ENCODE measurements at places on chromosomes 3 and 15. TPM values are rescaled to one million over a fixed set of nuclear protein-coding genes. Genes with fewer than 3 reads are reported as not detected.

Gene SHC4
- total RNA-seq, result 0.21 TPM

Gene NOX5
- 0.03 TPM for total RNA-seq

DNA sequence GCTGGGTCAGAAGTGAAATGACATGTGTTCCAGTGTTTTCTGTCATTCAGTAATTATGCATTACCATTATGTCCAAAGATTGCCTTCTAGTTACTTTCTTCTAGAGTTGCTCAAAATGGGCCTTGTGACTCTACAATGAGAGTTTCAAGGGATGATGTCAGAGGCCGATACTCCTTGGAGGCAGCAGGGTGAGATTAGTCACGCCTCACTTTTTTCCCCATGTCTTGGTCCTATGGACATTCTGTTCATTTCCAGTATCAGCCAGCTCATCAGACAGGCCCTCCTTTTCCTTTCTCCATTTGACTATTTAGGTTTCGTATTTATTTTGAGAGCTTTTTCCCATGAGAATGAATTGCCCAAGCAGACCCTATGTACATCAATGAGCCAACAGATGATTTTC lies 17.5 kb downstream of the VGLL3 start:
- no peaks in the 10 kb centered on the region for H3K27me3 ChIP-seq
- H3K27ac ChIP-seq, result no peak overlapping the region
- H3K4me1 ChIP-seq, result no peaks in the 10 kb centered on the region
- H3K4me3 ChIP-seq, result no peak overlapping the region
- no peak for DNase-seq
- no peaks in the 10 kb centered on the region for H3K36me3 ChIP-seq

Gene PCLAF
- total RNA-seq, result 52.7 TPM

- no peak overlapping the region for H3K4me3 ChIP-seq
- no peaks in the 10 kb centered on the region for H3K27me3 ChIP-seq
- no peaks in the 10 kb centered on the region for H3K36me3 ChIP-seq
- no peaks in the 10 kb centered on the region for H3K4me1 ChIP-seq
- peak; percentile 66 for DNase-seq
Measured at GRCh38 chr3:150495563-150496168, 50.6 kb downstream of the SERP1 start.

DNA sequence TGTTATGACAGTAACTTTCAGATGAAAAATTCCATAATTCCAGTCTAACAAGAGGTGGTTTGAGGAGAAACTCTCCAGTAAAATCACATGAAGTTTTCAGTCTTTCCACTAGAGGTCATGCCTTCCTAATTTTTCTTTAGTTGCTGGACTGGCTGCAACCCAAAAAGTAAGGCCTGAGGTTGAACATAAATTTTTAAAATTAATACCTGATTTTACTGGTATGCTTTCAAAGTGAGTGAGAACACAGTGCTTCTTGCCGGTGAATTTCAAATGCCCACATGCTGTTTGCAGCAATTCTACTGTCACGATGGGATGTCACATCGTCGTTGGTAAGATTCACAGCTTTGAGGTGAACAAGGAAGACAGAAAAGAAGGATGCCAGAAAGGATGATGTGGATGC lies 89.0 kb upstream of the FGF12 start:
- H3K27me3 ChIP-seq, result no peaks in the 10 kb centered on the region
- H3K4me3 ChIP-seq, result no peak overlapping the region
- DNase-seq, result peak; percentile 72
- H3K36me3 ChIP-seq, result no peaks in the 10 kb centered on the region

DNA sequence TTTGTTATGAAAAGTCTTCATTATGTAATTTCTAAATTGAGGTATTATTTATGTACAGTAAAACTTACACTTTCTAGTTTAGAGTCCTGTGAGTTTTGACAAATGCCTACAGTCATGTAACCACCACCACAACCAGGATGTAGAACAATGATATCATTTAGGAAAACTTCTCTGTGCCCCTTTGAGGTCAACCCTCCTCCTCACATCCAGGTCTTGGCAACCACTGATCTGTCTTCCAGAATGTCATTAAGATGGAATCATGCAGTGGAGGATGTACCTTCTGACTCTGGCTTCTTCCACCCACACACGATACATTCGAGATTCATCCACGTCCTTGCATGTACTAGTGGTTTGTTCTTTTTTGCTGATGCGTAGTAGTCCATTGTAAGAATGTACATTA lies 23.2 kb downstream of the MINAR1 start:
- no peak overlapping the region for H3K27ac ChIP-seq
- H3K4me3 ChIP-seq, result no peak overlapping the region
- no peaks in the 10 kb centered on the region for H3K4me1 ChIP-seq
- H3K27me3 ChIP-seq, result no peaks in the 10 kb centered on the region
- no peaks in the 10 kb centered on the region for H3K36me3 ChIP-seq

DNA sequence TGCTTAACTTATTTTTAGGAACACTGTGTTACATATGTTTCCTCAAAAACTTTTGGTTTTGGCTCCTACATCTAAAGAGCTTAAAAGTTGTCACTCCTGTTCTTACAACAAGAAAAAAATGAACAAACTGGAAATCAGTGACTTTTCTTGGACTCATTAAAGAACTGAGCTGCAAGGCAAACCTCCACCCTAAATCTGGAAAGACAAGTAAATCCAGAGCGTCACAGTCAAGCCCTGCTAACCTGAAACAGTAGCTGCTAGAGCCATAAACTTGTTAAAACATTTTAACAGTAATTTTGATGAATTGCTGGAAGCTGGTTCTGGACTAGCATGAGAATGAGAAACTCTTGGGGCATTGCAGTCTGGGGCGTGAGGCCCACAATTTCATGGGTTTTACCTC lies 350.5 kb upstream of the COL8A1 start:
- DNase-seq, result no peak
- H3K4me1 ChIP-seq, result no peaks in the 10 kb centered on the region
- H3K27ac ChIP-seq, result no peak overlapping the region
- no peak overlapping the region for H3K4me3 ChIP-seq

DNA sequence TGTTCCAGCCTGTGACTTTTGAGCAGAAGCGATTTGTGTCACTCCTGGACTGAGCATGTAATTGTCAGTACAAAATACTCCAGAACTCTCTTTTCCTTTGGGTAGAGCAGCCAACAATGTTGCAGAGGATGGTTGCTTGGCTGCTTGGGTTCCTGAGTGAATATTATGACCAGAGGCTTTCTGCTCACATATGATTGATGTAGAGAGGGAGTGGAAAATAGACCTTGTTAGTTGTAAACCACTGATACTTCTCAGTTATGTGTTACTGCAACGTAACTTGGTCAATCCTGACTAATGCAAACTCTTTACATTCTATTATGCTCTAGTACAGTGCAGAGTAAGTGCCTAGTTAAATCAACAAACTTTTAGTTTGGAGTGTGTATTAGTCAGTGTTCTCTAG lies 322.6 kb upstream of the KCNH8 start:
- no peak overlapping the region for H3K4me3 ChIP-seq
- H3K4me1 ChIP-seq, result 0 out of 2 replicates have a peak, but pooled peaks cover 5% of the 10 kb centered on the region
- H3K27me3 ChIP-seq, result no peaks in the 10 kb centered on the region
- no peak for DNase-seq
- no peak overlapping the region for H3K27ac ChIP-seq

DNA sequence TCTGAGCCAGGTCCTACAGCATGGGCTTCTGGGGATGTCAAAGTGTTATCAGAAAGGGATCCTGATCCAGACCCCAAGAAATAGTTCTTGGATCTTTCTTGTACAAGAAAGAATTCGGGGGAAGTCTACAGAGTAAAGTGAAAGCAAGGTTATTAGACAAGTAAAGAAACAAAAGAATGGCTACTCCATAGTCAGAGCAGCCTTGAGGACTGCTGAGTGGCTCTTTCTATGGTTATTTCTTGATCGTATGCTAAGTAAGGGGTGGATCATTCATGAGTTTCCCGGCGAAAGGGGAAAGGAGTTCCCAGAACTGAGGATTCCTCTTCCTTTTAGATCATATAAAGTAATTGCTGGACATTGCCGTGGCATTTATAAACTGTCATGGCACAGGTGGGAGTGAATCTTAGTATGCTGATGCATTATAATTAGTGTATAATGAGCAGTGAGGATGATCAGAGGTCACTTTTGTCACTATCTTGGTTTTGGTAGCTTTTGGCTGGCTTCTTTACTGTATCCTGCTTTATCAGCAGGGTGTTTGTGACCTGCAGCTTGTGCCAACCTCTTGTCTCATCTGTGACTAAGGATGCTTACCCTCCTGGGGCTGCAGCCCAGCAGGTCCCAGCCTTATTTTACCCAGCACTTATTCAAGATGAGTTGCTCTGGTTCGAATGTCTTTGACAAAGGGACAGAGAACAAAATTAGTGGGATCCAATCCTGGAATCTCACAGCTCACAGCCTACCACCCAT lies 41.0 kb downstream of the CRYGS start:
- H3K27me3 ChIP-seq, result no peaks in the 10 kb centered on the region
- H3K27ac ChIP-seq, result no peak overlapping the region
- no peak overlapping the region for H3K4me3 ChIP-seq
- H3K4me1 ChIP-seq, result no peaks in the 10 kb centered on the region
- no peaks in the 10 kb centered on the region for H3K36me3 ChIP-seq
- DNase-seq, result no peak

Gene TMEM212
- not detected for total RNA-seq

DNA sequence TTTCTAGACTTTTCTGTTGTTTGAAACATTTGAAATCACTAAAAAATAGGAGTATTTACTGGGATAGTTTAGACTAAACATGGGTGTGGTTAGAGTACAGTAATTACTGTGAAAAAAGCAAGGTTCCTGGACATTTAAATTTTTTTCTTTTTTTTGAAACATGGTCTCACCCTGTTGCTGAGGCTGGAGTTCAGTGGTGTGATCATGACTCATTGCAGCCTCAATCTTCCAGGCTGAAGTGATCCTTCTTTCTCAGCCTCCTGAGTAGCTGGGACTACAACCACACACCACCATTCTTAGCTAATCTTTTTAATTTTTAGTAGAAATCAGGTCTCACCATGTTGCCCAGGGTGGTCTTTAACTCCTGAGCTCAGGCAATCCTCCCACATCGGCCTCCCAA lies 20.4 kb upstream of the CELF6 start:
- H3K27me3 ChIP-seq, result no peaks in the 10 kb centered on the region
- H3K27ac ChIP-seq, result no peak overlapping the region
- H3K4me3 ChIP-seq, result no peak overlapping the region
- peaks cover 4% of the 10 kb centered on the region for H3K4me1 ChIP-seq

GRCh38 chr3:70177881-70178645 lies 134.4 kb downstream of the MDFIC2 start:
- H3K27ac ChIP-seq, result no peak overlapping the region
- no peaks in the 10 kb centered on the region for H3K27me3 ChIP-seq
- H3K4me3 ChIP-seq, result no peak overlapping the region

Gene GOLGA8R
- 0.17 TPM for total RNA-seq

DNA sequence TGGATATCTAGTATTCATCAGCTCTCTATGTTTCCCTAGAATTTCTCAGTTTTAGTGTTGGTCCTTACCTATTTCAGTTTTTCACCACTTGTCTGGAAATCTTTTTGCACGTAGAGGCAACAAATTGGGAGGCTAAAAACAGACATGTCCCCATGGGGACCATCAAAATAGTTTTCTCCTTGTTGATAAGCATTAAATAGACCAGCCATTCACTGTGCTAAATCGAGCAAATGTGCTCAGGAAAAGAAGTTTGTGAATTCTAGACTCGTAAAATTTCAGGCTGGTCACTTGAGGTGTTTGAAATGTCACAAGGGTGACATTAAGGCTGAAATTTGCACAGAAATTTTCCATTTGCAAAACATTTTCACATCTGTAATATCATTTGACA lies 102.6 kb downstream of the SPATA16 start:
- H3K27ac ChIP-seq, result no peak overlapping the region
- no peaks in the 10 kb centered on the region for H3K36me3 ChIP-seq
- no peak for DNase-seq

DNA sequence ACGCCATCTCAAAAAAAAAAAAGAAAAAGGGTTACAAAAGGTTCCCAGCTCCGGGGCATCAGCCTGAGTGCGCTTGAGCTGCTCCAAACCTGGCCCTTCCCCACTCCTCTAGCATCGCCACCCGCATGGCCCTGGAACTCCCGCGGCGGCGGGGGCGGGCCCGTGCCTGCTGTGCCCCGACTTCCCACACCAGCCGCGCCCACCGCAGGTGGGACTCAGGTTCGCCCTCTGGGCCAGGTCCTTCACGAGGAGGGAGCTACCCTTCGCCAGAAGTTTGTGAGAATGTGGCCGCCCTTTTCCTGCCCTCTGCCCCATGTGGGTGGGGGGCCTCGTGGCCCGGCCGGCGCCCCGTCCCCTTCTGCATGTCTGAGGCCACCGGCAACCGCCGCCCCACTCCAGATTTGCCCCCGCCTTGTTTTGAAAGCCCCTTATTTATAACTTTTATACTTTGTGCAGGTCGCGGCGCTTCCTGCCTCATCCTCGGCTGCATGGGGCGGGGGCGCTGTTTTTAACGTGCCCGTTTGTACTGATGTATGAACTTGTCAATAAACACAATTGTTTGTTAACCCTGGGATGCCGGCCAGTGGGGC lies 507 bp upstream of the JMJD7 start:
- no peak overlapping the region for H3K27ac ChIP-seq
- peak overlapping the region; percentile 97 for H3K4me3 ChIP-seq
- no peaks in the 10 kb centered on the region for H3K36me3 ChIP-seq
- H3K27me3 ChIP-seq, result peaks cover 5% of the 10 kb centered on the region

GRCh38 chr15:84917452-84917851 lies 33.0 kb downstream of the SLC28A1 start:
- no peaks in the 10 kb centered on the region for H3K27me3 ChIP-seq
- H3K36me3 ChIP-seq, result no peaks in the 10 kb centered on the region
- H3K4me1 ChIP-seq, result no peaks in the 10 kb centered on the region

- no peaks in the 10 kb centered on the region for H3K27me3 ChIP-seq
- 0 out of 2 replicates have a peak, but pooled peaks cover 4% of the 10 kb centered on the region for H3K4me1 ChIP-seq
- no peak overlapping the region for H3K27ac ChIP-seq
- no peak for DNase-seq
Measured at GRCh38 chr3:111193472-111193871, 121.9 kb downstream of the NECTIN3 start.

DNA sequence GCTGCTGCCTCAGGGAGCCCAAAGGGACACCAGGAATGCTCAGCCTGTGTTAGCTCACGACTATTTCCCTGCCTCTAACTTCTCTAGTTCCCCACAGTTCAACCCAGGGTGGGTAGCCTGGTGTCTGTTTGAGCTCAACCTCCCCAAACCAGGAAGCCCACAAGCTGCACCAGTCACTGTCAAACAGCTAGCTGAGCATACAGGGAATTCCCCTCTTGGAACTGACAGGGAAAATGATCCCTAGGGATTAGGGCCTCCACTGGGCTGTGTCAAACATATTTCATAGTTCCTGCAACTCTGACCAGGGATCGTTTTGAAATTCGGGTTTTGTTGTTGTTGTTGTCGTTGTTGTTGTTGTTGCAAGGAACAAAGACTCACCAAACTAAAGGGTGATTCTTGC lies 147.1 kb upstream of the ICE2 start:
- no peak overlapping the region for H3K27ac ChIP-seq
- DNase-seq, result no peak
- H3K36me3 ChIP-seq, result no peaks in the 10 kb centered on the region
- H3K4me1 ChIP-seq, result peaks cover 8% of the 10 kb centered on the region
- no peak overlapping the region for H3K4me3 ChIP-seq

DNA sequence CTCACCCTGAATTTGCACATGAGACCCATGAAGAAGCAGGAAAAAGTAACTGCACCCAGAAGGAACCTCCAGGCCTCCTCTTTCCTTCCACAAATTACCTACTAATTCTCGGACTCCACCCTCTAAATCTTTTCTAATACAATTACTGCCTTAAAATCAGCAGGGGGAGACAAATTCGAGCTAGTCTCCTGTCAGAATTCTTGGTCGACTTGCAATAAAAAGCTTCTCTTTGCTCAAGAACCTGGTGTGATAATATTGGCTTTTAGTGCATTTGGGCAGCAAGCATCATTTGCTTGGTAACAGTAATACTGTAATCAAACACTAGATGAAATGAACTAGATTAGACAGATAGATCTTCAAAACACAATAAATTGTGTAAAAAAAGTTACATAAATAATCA lies 281.9 kb downstream of the RAP2B start:
- no peak overlapping the region for H3K27ac ChIP-seq
- H3K36me3 ChIP-seq, result no peaks in the 10 kb centered on the region
- H3K27me3 ChIP-seq, result no peaks in the 10 kb centered on the region
- peaks cover 14% of the 10 kb centered on the region for H3K4me1 ChIP-seq
- peak; percentile 51 for DNase-seq

Gene SOX14
- total RNA-seq, result 0.23 TPM

Gene GOLGA8T
- total RNA-seq, result 0.54 TPM

Gene LMAN1L
- not detected for total RNA-seq

All from GM23338 (cell line).